ENCODE measurements at places on chromosomes 7 and 10.

DNA sequence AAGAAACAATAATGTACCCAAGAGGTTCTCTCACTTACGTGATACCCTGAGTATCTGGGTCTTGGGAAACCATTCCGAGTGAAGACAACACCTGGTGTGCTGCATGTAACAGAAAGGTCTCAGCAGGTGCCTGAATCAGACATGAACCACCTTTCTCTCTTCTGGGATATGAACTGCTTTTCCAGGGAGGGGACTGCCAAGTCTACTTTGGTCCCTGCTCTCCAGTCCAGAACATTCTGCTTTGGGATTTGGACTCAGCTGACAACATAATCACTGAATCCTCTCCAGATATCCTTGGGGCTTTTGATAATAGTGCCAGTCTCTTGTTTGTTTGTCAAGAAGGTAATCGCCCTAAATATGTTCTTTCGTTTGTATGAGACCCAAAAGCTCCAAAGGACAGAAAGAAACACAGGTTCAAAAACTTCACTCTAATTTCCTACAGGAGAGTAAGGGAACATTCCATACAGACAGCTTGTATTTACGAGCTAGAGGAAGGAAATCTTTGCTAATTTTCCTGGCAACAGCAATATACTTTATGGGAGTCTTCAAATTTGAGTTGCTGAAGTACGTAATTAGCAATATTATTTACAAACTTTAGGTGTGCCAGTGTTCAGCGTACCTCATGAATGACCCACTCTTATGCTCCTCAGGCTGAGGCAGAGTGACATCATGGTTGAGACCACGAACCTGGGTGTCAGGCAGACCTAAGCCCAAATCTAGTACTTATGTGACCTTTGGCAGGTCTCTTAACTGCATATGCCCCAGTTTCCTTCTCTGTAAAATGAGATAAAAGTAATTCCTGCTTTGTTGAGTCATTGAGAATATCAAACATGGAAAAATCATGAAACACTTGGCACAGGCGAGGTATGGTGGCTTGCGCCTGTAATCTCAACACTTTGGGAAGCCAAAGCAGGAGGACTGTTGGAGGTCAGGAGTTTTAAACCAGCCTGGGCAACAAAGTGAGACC lies 5.4 kb downstream of the ABLIM1 start:
- DNase-seq = no peak

DNA sequence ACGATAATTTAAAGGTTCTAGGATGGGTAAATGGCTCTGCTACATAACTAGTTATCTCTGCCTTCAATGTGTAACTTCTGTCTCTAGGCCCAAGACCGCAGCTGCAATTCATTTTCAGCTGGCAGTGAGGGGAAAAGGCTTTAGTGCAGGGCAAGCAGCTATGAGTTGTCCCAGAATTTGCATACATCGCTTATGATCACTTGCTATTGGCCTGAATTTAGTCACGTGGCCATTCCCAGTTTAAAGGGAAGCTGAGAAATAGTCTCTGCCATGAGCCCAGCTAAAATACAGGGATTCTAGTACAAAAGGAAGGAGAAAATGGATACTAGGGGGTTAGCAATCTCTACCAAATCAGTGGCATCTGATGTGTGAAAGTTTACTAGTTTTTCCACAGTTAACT lies 145.8 kb upstream of the IMMP2L start:
- DNase-seq = no peak

DNA sequence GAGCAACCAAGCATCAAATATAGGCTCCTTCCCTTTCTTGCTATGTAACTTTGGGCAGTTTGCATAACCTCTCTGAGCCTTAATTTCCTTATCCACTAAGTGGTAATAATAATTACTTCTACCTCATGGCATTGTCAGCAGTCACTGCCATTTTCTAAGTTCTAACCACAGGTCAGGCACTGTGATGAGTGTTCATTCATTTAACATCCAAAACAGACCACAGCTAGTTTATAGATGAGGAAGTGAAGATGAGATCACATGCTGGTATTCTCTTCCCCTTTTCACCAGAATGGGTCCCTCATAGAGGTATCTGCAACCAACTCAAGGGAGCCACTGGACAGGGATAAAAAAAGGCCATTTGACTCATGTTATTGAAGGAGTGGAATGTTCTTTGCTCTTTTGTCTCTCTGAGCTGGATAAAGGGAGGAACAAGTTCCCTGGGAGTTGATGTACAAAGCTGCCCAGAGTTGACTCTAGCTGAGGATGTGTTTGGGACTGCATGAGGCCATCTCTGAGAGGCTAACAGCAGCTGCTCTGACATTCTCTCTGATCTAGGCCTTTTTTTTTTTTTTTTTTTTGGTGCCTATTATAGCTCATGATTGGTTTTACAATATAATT lies 65.0 kb downstream of the DNAJC12 start:
- no peak for DNase-seq

GRCh38 chr10:58648131-58648530 lies 135.5 kb downstream of the BICC1 start:
- DNase-seq = no peak

DNA sequence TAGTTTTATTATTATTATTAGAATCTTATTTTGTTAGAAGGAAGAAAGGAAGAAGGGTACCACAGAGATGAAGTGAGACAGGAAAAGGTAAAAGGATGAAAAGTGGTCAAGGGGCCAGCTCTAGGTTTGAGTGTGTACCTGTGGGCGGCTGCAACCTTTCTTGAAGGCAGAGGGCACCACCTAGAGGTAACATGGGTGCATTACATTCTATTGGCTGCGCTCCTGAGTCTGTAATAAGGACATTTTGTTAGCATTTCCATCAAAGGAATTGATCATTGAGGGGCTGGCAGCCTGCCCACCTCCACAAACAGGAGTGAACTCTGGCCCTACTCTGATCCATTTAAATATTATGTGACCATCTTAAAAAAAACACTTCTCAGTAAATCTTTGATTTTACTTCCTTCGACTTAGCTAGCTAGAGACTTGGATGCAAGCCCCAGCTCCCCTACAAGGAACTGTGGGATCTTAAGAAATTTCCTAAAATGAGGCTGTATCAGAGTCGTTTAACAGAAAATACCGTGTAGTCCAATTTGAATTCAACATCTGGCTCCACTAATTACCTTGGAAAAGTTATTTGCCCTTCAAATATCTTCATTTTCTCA lies 610.4 kb downstream of the IPMK start:
- DNase-seq = peak; percentile 24

DNA sequence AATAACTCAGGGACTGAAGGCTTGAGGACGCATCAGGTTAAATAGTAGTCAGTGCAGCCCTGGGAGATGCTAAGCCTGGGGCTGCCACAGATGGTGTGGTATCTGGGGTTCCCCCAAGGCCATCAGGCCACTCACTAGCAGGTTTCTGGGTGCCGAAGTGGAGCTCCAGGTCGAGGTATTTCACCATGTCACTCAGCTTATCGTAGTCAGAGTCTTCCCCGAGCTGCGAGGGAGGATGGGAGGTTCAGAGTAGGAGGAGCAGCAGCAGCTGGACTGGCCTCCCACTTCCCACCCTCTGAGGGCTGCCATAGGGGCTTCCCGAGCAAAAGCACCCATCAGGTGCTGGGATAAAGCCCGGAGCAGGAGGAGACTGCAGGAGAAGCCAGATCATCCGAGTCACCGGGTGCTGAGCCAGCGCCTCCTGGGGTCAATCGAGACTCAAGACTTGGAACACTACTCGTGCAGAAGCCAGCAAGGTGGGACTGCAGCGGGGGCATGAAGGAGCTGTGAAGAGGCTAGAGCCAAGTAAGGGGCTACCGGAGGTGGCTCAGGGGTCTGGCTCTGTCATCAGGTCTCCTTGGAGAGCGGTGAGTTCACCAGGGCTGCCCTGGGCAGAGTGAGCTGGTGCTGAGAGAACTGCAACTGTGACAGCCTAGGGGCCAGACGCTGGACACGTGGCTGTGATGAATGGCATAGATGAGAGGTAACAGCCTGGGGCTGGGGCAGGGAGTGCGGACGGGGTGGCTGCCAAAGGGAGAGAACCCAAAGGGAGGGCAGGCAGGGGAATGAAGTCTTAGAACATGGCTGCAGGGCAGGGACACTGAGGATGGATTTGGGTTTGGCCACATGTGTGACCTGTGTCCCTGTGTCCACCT lies 45.3 kb downstream of the GRID2IP start:
- DNase-seq = no peak

GRCh38 chr10:45461034-45461433 lies 87.0 kb downstream of the ALOX5 start:
- no peak for DNase-seq

DNA sequence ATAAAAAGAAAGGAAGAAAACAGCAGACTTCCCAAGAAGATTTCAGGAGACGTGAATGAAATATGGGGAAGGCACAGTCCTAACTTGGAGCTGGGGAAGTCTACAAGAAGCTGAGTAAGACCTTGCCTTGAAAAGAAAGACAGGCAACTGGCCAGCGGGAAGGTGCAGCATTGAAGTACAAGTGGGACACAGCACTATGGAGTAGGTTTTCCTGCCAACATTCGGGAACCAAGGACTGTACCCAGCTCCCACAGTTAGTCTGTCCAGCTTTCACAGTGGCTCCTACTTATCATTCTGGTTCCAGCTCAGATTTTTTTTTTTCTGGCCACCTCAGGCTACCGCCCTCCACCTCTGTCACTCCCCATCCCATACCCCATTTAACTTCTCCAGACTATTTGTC lies 10.0 kb downstream of the HPS1 start:
- no peak for DNase-seq

DNA sequence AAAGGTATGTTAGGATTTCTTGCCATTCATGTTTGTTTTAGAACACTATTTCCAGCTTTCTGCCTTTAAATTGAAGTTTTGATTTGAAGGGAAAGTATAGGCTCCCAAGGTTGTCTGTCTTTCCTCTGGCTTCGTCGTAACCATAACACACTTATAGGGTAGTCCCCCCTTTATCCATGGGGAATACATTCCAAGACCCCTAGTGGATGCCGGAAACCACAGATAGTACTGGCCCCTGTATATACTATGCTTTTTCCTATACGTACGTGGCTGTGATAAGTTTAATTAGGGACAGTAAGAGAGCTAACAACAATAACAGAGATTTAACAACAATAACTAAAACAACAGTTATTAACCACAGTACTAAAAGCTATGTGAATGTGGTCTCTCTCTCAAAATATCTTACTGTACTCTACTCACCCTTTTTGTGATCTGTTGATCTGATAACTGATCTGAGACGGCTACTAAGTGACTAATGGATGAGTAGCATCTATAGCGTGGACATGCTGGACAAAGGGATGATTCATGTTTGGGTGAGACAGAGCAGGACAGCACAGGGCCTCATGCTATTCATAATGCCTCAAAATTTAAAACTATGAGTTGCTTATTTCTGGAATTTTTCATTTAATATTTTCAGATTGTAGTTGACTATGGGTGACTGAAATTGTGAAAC lies 273.1 kb downstream of the AUTS2 start:
- DNase-seq = no peak

DNA sequence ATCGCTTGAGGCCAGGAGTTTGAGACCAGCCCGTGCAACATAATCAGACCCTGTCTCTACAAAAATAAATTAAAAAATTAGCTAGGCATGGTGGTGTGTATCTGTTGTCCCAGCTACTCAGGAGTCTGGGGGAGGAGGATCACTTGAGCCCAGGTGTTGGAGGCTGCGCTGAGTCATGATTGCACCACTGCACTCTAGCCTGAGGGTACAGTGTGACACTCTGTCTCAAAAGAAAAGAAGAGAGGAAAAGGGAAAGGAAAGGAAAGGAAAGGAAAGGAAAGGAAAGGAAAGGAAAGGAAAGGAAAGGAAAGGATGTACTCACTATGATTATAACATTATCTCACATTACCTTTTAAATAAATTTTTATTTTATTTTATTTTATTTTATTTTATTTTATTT lies 56.5 kb upstream of the MPP7 start:
- no peak for DNase-seq

- no peak for DNase-seq
Measured at GRCh38 chr10:99540306-99540656, 7.5 kb downstream of the NKX2-3 start.

DNA sequence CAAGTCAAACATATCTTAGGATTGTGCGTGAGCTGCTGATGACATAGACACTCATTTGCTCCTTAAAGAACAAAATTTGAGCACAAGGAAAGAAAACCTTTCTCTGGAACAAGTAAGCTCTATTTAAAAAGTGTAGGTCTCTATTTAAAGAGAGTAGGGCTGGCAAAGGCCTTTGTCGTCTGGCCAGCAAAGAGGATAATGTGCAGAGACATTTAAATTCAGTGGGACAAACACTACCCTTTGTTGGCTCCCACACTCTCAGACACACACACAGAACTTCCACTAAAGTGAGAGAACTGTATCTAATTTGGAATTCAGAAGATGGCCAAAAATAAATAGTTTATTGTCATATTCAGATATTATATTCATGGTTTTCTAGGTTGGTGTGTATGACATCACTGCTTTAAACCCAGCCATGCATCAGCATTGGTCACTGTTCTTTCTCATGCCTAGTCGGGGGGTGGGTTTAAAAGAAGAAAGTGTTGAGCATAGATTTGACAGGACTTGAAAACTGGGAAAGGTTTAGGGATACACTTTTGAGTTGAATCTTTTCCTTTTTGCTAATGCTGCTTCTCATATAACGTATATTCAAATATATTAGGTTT lies 49.5 kb upstream of the HDAC9 start:
- DNase-seq = no peak

GRCh38 chr7:66921396-66921917 lies 432 bp downstream of the TMEM248 start:
- DNase-seq = no peak

GRCh38 chr7:27144781-27145164 lies 1.3 kb upstream of the HOXA5 start:
- DNase-seq = no peak

- DNase-seq = no peak
Measured at GRCh38 chr7:41706228-41706930, 3.5 kb upstream of the INHBA start.

DNA sequence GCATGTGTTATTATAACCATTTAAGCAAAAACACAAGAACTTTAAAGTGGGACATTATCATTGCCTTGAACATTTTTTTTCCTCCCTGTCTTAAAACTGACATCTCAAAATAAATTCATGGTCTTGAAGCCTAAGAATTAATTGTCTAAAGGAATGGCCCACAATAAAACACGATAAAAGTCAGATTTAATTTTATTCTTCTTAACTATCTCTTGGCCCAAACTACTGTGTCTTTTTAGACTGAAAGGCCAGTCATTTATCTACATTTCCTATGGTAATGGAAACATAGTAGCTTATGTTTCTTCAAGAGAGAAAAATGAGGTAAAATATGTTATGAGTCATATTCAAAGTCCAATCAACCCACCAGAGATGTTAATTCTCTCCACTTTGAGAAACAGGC lies 24.4 kb upstream of the ETV1 start:
- DNase-seq = no peak

- no peak for DNase-seq
Measured at GRCh38 chr7:92778972-92779371, 57.4 kb downstream of the CDK6 start.

GRCh38 chr10:45325116-45325515 lies 9.7 kb upstream of the OR13A1 start:
- DNase-seq = no peak

- no peak for DNase-seq
Measured at GRCh38 chr10:84542522-84543490, 214.4 kb downstream of the CCSER2 start.

DNA sequence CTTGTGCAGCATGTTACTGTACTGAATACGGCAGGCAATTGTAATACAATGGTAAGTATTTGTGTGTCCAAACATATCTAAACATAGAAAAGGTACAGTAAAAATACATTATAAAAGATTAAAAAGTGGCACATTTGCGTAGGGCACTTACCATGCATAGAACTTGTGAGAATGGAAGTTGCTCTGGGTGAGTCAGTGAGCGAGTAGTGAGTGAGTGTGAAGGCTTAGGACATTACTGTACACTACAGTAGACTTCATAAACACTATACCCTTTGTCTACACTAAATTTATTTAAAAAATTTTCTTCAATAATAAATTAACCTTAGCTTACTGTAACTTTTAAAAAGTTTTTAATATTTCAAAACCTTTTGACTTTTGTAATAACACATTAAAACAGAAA lies 37.5 kb downstream of the BPGM start:
- DNase-seq = no peak
